ENCODE measurements at places on chromosomes 4 and X.
A peak's percentile ranks its signal among the peaks of the same experiment; 100 is the strongest.

- DNase-seq: no peak
Observed at GRCh38 chr4:38030023-38030422, 69.8 kb downstream of the PTTG2 start.

DNA sequence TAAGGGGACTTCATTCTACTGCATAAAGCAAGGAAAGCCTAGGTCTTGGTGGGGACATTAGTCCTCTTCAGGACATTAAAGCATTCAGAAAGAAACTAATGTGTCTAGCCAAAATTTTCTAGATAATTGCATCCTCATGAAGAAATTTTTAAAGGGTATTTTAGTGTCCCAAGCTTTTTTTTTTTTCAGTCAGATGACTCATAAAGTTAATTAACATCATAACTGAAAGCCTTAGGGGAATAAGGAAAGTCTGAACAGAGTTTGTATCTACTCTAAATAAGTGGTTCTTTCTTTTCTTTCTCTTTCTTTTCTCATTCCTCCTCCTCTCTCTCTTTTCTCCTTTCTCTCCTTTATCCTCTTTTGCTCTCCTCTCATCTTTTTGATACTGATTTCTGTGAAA is 202.4 kb downstream of the ADAMTS3 start:
- DNase-seq: no peak

DNA sequence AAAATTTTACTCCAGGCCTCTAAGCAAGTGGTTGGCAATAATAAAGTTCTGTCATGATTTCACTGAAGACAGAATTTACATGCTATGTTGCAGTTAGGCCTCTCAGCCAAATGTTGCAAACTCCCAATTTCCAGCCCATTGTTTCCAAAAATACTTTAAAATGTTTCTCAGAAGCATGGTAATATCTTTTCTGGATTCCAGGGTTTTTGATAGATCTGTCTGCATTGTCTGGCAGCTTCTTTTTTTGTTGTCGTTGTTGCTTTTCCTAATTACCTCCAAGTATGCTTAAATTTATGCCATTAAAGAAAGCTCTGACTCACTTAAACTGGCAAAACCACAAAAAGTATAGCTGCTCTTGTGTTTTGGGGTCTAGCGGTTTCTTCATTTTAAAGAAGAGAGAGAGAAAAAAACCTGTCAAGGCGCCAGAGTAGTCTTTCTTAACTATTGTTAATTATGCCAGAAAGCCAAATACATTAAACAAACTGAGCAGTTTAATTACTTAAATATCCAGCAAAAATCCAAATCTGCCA is 97.0 kb downstream of the AGTR2 start:
- DNase-seq: no peak

GRCh38 chr4:140809676-140810075 is 53.5 kb upstream of the TBC1D9 start:
- DNase-seq: no peak

DNA sequence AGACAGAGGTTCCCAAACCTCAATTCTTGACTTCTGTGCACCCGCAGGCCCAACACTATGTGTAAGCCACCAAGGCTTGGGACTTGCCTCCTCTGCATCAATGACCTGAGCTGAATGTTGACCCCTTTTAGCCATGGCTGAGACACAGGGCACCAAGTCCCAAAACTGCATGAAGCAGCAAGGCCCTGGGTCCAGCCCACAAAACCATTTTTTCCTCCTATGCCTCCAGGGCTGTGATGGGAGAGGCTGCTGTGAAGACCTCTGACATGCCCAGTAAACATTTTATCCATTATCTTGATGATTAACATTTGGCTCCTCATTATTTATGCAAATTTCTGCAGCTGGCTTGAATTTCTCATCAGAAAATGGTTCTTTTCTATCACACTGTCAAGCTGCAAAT is 85.4 kb downstream of the ITM2A start:
- DNase-seq: no peak

DNA sequence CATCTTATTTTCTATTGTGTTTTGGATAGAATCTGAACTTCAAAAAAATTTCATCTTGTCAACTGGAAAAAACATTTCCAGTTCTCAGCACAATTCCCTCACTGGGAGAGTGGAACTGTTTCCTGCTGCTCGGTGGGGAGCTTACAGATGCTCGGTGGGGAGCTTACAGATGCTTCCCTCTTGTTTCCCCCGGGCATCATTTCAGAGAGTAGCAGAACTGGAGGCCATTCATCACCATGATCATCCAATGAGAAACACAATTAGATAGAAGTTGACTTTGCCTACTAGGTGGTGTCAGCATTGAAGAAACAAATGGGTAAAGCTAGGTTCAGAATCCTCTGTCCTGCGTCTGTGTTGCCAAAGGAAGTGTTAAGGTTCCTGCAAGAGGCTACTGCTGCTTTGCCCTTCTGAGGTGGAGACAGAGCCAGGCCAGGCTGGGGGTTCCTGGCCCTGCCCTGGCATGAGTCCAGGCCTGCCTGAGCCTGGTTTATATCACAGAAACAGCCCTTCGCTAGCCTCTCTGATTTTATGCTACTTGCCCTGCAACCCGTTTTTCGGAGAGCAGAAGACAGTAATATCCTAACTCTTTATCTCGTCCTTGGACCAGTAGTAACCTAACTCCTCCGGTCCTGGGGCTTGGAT is 70.6 kb downstream of the TAPT1 start:
- no peak for DNase-seq

DNA sequence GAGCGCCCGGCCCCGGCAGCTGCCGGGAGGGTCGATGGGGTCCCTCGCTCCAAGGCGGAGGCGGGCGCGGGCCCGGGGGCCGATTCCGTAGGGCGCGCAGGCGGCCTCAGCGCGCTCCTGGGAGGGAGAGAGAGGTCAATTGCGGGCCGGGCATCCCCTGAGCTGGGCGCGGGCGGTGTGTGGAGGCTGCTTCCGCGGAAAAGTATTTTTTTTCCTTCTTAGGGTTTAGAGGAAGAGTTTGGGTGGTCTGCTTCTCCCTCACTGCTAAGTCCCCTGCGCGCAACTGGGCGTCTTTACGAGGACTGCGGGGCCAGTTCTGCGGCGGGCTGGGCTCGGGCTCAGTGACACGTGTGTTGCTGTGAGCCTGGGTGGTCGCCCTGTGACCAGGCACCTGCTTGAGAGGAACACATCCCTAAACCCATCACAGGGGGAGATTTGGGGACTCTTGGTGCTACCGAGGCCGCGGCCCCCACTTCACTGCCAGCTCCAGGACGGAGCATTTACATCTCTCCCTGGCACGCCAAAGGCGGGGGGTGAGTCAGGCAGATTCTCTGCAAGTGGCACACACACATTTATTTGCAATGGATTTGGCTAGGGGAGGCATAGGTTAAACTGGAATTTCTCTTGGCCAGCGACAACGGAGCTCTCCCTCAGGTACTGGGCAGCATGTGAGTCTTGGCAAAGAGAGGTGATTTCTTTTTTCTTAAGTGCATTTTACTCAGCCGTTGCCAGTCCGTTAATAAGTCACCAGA is 151.2 kb upstream of the SLC4A4 start:
- DNase-seq: peak; percentile 53

DNA sequence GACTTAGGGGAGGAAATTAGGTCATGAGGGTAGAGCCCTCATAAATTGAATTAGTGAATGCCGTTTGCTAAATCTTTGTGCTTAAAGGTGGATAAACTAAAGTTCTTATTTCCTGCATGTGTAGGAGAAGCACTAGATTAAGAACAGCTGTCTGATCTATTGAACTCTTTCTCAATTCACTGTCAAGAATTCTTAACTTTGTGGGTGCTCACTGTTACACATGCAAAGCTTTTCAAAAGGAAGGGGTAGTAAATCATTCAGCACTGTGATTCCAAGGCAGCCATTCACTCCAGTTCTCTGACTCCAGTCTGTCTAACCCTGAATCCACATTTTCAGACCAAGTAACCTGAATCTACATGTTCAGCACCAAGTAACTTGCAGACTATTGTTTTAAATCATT is 1520.1 kb downstream of the PCDH18 start:
- no peak for DNase-seq

- no peak for DNase-seq
Observed at GRCh38 chr4:87490664-87491369, 38.4 kb downstream of the SPARCL1 start.

DNA sequence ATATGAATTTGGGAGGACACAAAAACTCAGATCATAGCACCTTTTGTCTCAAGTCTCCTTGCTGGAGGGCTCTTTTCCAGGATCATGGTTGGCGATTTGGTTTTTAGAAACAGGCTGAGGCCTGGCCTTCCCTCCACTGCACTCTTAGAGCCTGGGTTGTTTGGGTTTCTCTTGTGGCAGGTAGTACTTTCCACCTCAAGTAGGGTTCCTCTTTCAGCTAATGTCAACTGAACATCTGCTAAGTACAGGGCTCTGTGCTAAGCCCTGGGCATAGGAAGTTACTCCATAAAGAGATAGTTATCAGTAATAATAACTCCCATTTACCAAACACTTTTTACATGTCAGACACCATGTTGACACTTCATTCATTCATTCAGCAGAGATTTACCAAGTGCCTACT is 28.2 kb upstream of the APLN start:
- no peak for DNase-seq
